PC-3 (cell line): ENCODE measurements at places on chromosomes 12 and 14.

GRCh38 chr12:93144109-93144508, 215.0 kb upstream of the EEA1 start:
- no peak overlapping the region for H3K4me3 ChIP-seq
- H3K27ac ChIP-seq = peak overlapping the region; percentile 55
- peaks cover 31% of the 10 kb centered on the region for H3K4me1 ChIP-seq
- H3K36me3 ChIP-seq = no peaks in the 10 kb centered on the region
- peak; percentile 39 for DNase-seq

DNA sequence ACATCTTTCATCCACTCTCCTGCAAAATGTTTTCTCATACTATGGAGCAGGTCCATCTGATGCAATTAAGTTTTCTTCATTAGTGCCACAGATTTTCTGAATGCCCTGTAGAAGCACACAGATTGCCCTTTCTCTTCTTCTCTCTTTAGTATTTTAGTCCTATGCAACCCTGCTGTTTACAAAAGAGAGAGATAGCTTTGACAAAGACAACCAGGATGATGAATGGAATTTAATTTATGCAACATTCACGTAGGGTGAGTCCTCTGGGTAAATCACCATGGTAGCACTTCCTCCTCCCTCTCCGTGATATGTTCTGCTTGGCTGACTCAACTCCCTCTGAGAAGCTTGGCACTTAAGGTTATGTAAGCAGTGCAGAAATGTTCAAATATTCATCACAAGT, 400.9 kb upstream of the PDE3A start:
- no peak overlapping the region for H3K27ac ChIP-seq
- no peaks in the 10 kb centered on the region for H3K4me1 ChIP-seq
- no peaks in the 10 kb centered on the region for H3K36me3 ChIP-seq
- H3K4me3 ChIP-seq = no peak overlapping the region
- DNase-seq = peak; percentile 22

DNA sequence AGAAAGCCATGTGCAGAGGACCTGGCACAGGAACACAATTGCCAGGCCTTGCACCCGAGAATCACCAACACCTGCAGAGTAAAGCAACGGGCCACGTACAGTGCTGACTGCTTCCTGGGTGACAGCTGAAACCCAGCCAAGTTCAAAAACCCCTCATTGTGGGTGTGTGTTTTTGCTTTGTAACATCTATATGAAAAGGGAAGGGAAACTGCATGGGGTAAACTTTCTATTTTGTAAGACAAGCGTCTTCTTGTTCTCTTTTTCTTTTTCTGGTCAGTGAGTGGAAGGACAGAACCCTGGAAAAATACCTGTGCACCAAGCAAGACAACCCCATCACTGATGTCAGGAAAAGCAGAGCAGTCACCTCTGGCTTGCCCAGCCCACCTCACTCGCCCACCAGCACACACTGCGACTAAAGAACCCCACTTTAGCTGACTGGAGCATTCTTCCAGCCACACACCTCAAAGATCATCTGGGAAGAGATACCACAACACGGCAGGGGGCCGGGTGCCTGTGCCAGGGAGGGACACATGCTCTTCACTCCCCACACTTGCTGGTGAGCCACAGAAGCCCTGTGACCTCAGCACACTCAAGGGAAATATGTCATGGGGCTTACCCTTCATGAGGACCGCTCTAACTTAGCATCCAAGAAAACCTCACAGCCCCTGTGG, 172.3 kb downstream of the NDUFA12 start:
- H3K4me3 ChIP-seq = no peak overlapping the region
- H3K27me3 ChIP-seq = no peaks in the 10 kb centered on the region
- DNase-seq = no peak
- H3K36me3 ChIP-seq = no peaks in the 10 kb centered on the region
- no peaks in the 10 kb centered on the region for H3K4me1 ChIP-seq

DNA sequence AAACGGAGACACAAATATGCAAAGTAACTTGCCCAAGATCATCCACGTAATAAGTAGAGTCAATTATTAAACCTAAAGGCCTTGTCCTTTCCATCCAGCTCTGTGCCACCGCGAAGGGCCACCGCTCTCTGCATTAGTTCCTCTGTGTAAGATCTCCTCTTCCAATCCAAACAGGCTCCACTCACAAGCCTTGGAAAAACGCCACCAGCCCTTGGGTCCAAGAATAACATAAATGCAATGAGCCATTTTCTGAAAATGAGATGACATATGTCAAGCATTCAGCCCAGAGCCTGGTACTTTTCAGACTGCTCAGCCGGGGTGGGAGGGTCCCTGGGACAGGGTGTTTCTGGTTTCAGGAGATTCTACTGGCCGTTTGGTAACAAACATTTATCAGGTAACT, 30.0 kb downstream of the DGLUCY start:
- no peaks in the 10 kb centered on the region for H3K27me3 ChIP-seq
- H3K4me1 ChIP-seq = no peaks in the 10 kb centered on the region; the same call in 1 of the 2 replicates
- DNase-seq = no peak
- no peak overlapping the region for H3K27ac ChIP-seq
- H3K4me3 ChIP-seq = no peak overlapping the region

DNA sequence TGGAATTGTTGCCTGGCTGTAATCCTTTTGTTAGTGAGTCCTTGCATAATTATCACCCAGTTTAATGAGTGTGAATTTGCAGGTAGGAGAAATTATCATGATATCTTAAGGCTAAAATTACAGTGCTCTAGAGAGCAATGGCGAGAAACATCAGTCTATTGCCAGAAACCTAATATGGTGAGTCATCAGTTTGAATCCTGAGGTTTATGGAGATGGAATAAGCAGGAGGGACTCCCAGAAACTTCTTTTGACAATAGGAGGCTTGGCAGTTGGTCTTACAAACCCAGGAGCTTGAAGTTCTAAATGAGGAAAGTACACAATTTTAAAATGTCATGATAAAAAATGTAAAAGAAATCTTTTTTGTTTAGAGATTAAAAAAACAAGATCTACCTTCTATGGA, 31.5 kb upstream of the CRADD start:
- no peak overlapping the region for H3K4me3 ChIP-seq
- H3K27me3 ChIP-seq = no peaks in the 10 kb centered on the region
- peak; percentile 58 for DNase-seq
- H3K36me3 ChIP-seq = no peaks in the 10 kb centered on the region

GRCh38 chr12:49208676-49209075, 19.8 kb upstream of the TUBA1A start:
- H3K36me3 ChIP-seq = no peaks in the 10 kb centered on the region
- H3K4me3 ChIP-seq = no peak overlapping the region
- no peak overlapping the region for H3K27ac ChIP-seq
- no peak for DNase-seq
- H3K27me3 ChIP-seq = no peaks in the 10 kb centered on the region

GRCh38 chr12:24127919-24128721, 178.7 kb upstream of the SOX5 start:
- H3K4me1 ChIP-seq = no peaks in the 10 kb centered on the region
- no peak overlapping the region for H3K4me3 ChIP-seq
- no peak for DNase-seq
- 0 out of 2 replicates have a peak, but pooled peaks cover 4% of the 10 kb centered on the region for H3K27me3 ChIP-seq
- no peaks in the 10 kb centered on the region for H3K36me3 ChIP-seq

GRCh38 chr14:94522115-94522724, 13.0 kb upstream of the SERPINA12 start:
- H3K4me3 ChIP-seq = no peak overlapping the region
- H3K36me3 ChIP-seq = no peaks in the 10 kb centered on the region

GRCh38 chr12:58608711-58609110, 311.6 kb downstream of the LRIG3 start:
- no peaks in the 10 kb centered on the region for H3K36me3 ChIP-seq
- peaks cover 3% of the 10 kb centered on the region; the same call in 1 of the 2 replicates for H3K4me1 ChIP-seq
- H3K27ac ChIP-seq = no peak overlapping the region
- no peak overlapping the region for H3K4me3 ChIP-seq
- H3K27me3 ChIP-seq = no peaks in the 10 kb centered on the region

GRCh38 chr12:38728894-38729293, 176.5 kb downstream of the CPNE8 start:
- DNase-seq = no peak
- no peaks in the 10 kb centered on the region for H3K36me3 ChIP-seq
- no peak overlapping the region for H3K27ac ChIP-seq
- H3K4me3 ChIP-seq = no peak overlapping the region

DNA sequence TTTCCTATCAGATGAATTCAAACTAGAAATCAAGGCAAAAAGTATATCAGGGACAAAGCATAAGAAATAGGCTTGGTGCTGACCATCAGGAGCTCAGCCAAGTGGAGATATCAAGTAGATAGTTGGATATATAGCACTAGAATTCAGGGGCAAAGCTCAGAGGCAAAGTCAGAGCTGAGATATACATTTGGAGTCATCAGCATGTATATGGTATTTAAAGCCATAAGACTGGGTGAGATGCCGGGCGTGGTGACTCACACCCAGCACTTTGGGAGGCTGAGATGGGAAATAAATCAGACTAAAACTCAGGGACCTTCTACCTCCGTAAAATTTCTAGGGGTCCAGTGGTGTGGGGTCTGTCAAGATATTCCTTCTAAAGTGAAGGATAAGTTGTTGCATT, 38.9 kb upstream of the LIMA1 start:
- H3K27me3 ChIP-seq = no peaks in the 10 kb centered on the region
- no peak overlapping the region for H3K4me3 ChIP-seq
- H3K4me1 ChIP-seq = peaks cover 15% of the 10 kb centered on the region

- peaks cover under 1% of the 10 kb centered on the region; the same call in 1 of the 2 replicates for H3K4me1 ChIP-seq
- no peaks in the 10 kb centered on the region for H3K36me3 ChIP-seq
- no peak overlapping the region for H3K4me3 ChIP-seq
- no peak overlapping the region for H3K27ac ChIP-seq
These were observed 90.8 kb downstream of the STAB2 start for GRCh38 chr12:103677905-103678304.

GRCh38 chr14:72462056-72462455, 431.8 kb downstream of the DPF3 start:
- H3K27me3 ChIP-seq = peaks cover 27% of the 10 kb centered on the region
- H3K4me3 ChIP-seq = no peak overlapping the region
- DNase-seq = no peak

DNA sequence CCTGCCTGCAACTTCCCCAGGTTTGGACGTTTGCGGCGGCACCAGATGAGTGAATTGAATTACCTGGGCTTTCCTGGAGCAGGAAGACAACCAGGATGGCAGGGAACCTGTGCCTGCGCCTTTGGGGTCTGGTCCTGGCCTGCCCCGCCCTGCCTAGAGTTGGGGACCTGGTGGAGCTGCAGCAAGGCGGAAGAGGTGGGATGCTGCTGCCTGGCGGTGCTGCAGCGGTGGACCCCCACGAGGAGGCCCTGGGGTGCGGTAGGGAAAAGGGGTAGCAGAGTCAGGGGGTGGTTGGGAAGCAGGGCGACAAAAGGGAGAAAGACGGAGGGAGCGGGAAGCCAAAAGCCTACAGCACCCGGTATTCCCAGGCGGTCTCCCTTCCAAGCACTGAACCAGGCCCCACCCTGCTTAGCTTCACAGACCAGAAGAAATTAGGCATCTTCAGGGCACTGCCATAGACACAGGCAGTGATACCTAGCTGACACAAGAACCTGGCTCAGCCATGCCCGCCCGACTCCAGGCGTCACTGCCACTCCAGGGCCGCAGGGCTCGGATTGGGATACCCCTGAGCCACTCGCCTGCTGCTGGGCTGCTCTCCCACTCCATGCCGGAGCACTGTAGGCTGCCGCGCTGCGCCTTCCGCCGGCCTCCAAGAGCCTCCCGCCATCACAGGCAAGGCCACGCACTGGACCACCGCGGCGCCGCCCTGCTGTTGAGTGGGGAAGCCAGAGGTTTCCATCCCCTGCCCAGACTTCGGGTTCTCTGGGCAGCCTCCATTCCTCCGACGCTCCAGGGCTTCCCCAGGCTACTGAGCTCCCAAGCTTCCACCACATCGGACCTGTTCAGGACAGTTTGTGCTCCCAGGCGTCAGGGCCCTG, 155.2 kb upstream of the ALG10B start:
- no peaks in the 10 kb centered on the region for H3K4me1 ChIP-seq
- H3K36me3 ChIP-seq = no peaks in the 10 kb centered on the region
- DNase-seq = no peak
- no peak overlapping the region for H3K27ac ChIP-seq
